ENCODE measurements at places on chromosomes 6 and 20. TPM values are rescaled to one million over a fixed set of nuclear protein-coding genes. Genes with fewer than 3 reads are reported as not detected.

Gene LHFPL5
- total RNA-seq: not detected

Gene PLA2G7
- 0.41 TPM for total RNA-seq

- no peaks in the 10 kb centered on the region for H3K27me3 ChIP-seq
- no peaks in the 10 kb centered on the region for H3K36me3 ChIP-seq
- H3K4me3 ChIP-seq: no peak overlapping the region
These were observed 28.7 kb downstream of the COX4I2 start for GRCh38 chr20:31666258-31667042.

Gene PTPRK
- 61.8 TPM for total RNA-seq

GRCh38 chr6:119671105-119671504 lies 321.5 kb upstream of the MAN1A1 start:
- H3K27ac ChIP-seq: no peak overlapping the region
- no peaks in the 10 kb centered on the region for H3K36me3 ChIP-seq
- H3K4me3 ChIP-seq: no peak overlapping the region
- no peak for DNase-seq
- H3K4me1 ChIP-seq: no peaks in the 10 kb centered on the region

GRCh38 chr6:55886185-55886836 lies 10.9 kb upstream of the BMP5 start:
- H3K4me1 ChIP-seq: peaks cover 51% of the 10 kb centered on the region
- H3K27me3 ChIP-seq: no peaks in the 10 kb centered on the region
- H3K27ac ChIP-seq: peak overlapping the region; percentile 99
- DNase-seq: no peak
- no peaks in the 10 kb centered on the region for H3K36me3 ChIP-seq
- H3K4me3 ChIP-seq: no peak overlapping the region

DNA sequence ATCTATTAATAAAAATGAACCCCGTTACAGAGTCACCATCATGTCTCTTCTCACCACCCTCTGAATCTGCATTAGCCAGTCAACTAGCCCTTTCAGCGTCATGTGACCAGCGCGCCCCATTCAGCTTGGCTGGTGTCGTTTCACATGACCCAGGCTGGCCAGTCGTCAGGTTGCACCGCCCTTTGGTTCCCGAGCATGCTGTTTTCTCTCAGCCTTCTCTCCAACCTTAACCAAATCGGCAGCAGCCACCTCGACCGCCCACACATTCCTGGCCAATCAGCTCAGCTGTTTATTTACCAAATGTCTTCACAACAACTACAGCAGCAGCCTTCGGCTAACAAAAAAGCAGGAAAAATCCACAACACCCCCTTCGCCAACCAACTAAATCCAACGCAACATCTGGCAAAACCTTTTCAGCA lies 5.6 kb downstream of the SRSF3 start:
- H3K36me3 ChIP-seq: peaks cover 89% of the 10 kb centered on the region
- H3K4me1 ChIP-seq: peaks cover 58% of the 10 kb centered on the region
- no peaks in the 10 kb centered on the region for H3K27me3 ChIP-seq
- peak overlapping the region; percentile 17 for H3K27ac ChIP-seq

Gene DNAH8
- not detected for total RNA-seq

DNA sequence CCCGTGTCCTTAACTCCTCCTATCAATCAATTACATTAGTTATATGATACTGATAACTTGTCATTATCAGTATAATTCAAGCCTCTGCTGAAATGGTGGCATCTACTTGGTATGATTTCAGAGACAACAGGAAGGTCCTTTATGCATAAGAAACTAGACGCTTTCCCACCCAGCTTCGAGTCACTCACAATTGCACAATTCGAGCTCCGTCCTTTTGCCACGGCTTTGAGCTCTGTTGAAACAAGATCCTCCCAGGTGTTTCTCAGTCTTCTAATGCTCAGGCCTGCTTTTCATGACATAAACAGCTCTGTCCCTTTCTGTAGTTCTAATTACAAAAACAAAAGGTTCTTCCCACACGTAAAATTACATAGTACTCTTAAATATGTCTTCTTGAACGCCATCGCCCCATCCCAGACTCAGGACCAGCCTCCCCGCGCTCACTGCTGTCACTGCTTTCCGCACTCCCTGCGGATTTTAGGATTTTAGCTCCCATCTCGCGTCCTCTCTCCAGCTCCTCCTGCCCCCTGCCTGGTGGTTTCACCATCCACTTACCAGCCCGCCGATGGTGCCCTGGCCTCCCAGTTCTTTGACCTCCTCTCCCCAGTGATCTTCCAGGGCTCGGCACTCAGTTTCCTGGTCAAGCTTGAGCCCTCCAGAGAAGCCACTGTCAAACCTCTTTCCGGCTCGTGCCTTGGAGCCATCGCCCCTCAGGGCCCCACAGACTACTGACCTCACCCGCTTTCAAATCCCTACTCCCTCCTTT lies 23.2 kb upstream of the PNPLA1 start:
- no peaks in the 10 kb centered on the region for H3K4me1 ChIP-seq
- DNase-seq: no peak
- no peak overlapping the region for H3K4me3 ChIP-seq

GRCh38 chr20:59858425-59858824 lies 75.0 kb downstream of the SYCP2 start:
- H3K36me3 ChIP-seq: peaks cover 4% of the 10 kb centered on the region
- H3K27me3 ChIP-seq: no peaks in the 10 kb centered on the region
- H3K27ac ChIP-seq: no peak overlapping the region
- DNase-seq: no peak
- no peaks in the 10 kb centered on the region for H3K4me1 ChIP-seq

- no peak overlapping the region for H3K27ac ChIP-seq
- peaks cover 32% of the 10 kb centered on the region for H3K4me1 ChIP-seq
- no peaks in the 10 kb centered on the region for H3K36me3 ChIP-seq
- DNase-seq: no peak
These were observed 3.8 kb downstream of the DDR1 start for GRCh38 chr6:30887901-30888815.

DNA sequence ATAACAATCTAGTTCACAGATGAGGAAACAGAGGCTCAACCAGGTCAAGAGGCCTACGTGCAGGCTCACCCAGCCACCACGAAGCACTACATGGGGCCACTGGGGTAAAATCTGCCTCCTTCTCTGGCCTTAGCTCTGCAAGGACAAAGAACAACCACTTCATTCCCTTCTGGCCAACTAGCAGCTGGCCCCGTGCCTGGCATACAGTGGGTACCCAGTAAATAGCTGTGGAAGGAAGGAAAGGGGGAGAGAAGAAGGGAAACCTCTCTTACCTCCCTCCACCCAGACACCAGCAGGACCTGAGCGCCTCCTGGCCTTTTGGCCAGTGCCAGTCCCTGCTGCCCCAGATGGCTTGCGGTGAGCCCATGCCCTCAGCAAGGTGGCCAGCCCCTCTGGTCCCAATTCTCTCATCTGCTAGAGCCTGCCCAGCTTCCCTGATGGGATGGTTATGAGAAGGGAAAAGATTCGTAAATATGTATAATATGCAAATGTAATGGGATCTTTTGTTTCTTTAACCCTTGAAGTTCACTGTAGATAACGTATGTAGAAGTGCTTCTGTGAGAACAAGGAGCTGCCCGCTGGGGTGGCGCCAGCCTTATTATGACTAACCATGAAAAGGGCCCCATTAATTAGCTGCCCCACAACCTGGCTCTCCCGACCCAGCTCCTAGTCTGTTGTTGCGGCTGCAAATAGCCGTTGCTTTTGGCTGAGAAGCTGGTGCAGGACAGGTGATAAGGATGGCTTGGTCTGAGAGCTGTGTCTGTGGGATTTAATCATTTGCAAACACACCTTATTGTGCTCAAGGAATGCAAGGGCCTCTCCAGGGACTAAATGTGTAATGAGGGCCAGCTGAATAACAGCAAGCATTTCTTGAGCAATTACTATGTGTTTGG lies 62.0 kb downstream of the DLGAP4 start:
- H3K36me3 ChIP-seq: no peaks in the 10 kb centered on the region
- no peak overlapping the region for H3K4me3 ChIP-seq
- no peak for DNase-seq
- no peak overlapping the region for H3K27ac ChIP-seq

Gene GINS1
- total RNA-seq: 36.0 TPM

Gene ELOVL2
- 27.8 TPM for total RNA-seq

Gene NKAIN4
- 5.5 TPM for total RNA-seq

GRCh38 chr6:138088326-138088762 lies 18.9 kb downstream of the PERP start:
- peak overlapping the region; percentile 100 for H3K27ac ChIP-seq
- peaks cover 27% of the 10 kb centered on the region for H3K36me3 ChIP-seq
- H3K27me3 ChIP-seq: no peaks in the 10 kb centered on the region
- peak; percentile 86 for DNase-seq
- peaks cover 76% of the 10 kb centered on the region for H3K4me1 ChIP-seq

Gene DCDC2
- total RNA-seq: 0.15 TPM

- H3K4me1 ChIP-seq: no peaks in the 10 kb centered on the region
- H3K27me3 ChIP-seq: no peaks in the 10 kb centered on the region
- no peaks in the 10 kb centered on the region for H3K36me3 ChIP-seq
- no peak overlapping the region for H3K4me3 ChIP-seq
These were observed 11.9 kb upstream of the TGM3 start for GRCh38 chr20:2283706-2284423.

GRCh38 chr20:4227085-4227821 lies 211.9 kb upstream of the RNF24 start:
- H3K36me3 ChIP-seq: no peaks in the 10 kb centered on the region
- DNase-seq: no peak
- H3K4me1 ChIP-seq: peaks cover 5% of the 10 kb centered on the region
- H3K27ac ChIP-seq: no peak overlapping the region

All from Panc1 (cell line).